ENCODE measurements at places on chromosomes 5 and 9.
A peak's percentile ranks its signal among the peaks of the same experiment; 100 is the strongest.

DNA sequence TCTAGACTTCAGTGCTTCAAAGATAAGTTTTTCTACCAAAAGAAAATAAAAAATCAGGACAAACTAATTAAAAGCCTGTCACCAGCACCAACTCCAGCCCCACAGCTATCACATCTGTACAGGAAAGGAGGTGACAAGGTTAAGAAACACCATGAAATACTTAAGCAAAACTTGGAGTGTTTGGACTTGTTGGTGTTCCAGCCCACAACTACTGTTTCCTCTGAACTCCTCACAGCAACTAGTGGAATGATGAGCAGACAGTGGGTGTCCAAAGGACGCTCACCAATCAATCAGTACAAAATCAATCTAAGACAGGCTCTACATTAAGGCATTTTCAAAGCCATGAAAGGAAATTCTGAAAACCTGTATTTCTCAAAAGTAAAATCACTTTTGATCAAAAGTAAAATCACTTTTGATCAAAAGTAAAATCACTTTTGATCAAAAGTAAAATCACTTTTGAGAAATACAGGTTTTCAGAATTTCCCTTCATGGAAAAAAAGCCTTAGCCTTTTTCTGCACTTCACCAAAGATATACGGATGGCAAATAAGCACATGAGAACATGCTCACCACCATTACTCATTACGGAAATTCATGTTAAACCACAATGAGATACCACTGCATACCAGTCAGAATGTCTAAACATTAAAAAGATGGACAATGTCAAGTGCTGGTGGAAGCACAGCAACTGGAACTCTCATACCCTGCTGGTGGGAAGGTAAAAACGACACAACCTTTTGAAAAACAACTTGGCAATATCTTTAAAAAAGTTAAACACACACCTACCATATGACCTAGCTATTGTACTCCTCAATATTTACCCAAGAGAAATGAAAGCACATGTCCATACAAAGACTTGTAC is 79.7 kb downstream of the MED27 start:
- DNase-seq, result peak; percentile 77

GRCh38 chr5:65760504-65761275 is 38.7 kb downstream of the NLN start:
- no peak for DNase-seq

DNA sequence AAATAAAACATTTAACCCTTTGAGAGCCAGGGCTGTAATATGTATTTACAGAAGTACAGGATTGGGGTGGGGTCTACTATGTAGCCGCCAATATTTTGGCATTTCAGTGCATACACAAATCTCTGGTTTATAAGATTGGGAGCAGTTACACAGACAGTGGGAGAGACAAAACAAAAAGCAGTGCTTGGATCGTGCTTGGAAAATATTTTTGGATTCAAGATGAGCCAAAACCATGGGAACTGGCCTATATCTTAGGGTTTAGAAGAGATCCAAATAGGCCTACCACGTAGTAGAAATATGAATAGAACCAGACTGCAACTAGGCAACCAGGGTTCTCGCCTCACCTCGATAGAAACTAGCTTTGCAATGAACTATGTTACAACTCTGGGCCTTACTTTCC is 169.6 kb downstream of the SLC12A2 start:
- no peak for DNase-seq

GRCh38 chr9:128096616-128097536 is 28.8 kb downstream of the SLC25A25 start:
- no peak for DNase-seq

GRCh38 chr5:173001229-173001841 is 17.8 kb downstream of the ATP6V0E1 start:
- DNase-seq, result no peak

DNA sequence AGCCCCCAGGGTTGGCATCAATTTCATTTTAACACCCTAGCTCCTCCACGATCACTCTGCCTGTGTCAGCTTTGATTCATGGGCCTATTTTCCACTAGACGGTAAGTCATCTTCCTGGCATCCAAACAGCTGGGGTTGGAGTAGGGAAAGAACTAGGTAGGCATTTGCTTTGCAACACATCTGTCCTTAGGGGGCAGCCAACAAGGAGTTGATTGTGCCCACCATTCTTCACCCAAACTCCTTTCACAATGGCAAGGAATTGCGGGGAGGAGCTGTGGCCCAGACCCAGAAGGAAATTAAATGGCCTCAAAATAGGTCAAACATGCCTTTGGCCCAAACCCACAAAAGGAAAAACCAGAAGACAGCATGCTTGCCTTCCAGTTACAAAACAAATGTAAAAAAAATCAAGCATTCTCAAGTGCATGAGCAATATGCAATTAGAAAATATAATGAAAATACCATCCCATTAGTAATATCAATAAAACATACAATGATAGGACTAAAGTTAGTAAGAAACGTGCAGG is 71.8 kb downstream of the NRG2 start:
- no peak for DNase-seq

DNA sequence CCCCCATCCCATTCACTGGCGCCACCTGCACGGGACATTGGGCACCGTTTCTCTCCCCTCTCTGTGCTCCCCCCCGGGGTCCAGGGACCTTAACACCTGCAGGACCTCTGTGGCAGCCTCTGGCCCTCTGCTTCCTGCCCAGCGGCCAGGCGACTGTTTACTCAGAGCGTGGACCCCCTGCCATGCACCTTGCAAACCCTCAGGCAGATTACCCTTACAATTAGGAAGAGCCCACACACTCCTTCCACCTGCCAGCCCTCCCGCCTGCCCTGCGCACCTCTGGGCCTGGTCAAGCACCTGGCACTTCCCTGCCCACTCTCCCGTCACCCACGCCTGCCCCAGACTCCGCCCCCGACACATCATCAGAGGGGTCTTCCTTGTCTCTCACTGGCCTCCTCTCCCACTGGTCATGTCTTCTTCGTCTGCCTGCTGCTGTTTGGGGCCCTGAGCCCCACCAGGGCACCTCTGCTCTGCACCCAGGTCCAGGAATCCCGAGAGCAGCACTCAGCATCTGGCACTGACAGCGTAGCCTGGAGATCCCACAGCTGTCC is 281.3 kb upstream of the IRX4 start:
- no peak for DNase-seq

GRCh38 chr5:133990396-133990795 is 14.4 kb downstream of the VDAC1 start:
- DNase-seq, result no peak

- no peak for DNase-seq
These were observed 49.0 kb upstream of the LRRC14B start for GRCh38 chr5:142246-142810.

DNA sequence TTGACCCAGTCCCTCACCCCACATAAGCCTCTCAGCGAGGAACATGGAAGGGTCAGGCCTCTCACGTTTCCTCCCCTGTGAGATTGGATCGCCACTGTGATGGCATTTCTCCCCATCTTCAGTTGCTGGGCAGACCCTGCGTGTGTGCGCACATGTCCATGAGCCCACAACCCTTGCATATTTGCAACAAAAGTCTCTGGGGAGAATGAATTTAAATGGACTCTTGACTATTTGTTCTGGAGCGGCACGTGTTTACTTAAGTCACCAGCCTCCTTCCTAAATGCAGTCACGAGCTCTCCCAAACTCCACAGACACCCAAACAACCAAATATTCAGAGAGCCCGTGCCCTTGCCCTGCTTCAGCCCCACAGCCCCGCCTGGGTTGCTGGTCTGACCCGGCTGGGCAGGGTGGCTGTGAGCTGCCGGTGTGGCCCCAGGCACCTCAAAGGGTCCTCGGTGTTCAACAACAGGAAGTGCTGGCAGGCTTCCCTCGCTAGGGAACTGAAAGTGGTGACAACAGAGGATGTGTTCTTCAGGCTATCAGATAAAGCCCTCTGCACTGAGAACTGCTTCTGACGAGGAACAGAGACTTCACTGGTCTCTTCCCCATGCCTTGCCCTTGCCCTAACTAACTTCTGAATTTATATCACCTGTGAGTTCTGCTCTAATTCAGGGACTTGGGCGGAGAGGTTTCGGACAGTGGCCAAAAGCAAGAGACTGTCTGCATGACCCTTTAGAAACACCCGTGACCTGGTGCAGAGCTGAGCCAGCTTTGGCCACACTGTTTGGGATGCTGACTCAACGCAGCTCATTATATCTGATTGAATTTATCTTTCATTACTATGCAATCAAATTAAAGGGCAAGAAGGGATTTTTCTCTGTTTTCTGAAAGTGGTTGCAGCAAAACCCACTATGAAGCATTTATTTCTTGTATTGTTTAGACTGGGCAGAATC is 19.2 kb upstream of the CD180 start:
- no peak for DNase-seq

DNA sequence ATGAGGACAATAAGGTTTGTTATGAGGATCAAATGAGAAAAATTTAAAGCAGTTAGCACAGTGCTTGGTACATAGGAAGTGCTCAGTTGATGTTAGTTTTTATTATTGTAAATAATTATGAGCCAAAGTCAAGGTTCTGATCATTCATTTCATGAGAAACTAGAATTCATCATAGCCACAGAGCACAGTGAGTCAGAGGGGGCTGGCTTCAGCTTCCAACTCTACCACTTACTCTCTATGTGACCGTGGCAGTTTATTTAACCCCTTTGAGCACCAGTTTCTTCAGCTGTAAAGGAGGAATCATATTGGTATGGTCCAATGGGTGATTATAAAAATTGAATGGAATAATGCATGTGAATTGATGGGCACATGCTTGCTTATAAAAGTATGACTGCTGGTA is 39.4 kb downstream of the KLHL3 start:
- no peak for DNase-seq

DNA sequence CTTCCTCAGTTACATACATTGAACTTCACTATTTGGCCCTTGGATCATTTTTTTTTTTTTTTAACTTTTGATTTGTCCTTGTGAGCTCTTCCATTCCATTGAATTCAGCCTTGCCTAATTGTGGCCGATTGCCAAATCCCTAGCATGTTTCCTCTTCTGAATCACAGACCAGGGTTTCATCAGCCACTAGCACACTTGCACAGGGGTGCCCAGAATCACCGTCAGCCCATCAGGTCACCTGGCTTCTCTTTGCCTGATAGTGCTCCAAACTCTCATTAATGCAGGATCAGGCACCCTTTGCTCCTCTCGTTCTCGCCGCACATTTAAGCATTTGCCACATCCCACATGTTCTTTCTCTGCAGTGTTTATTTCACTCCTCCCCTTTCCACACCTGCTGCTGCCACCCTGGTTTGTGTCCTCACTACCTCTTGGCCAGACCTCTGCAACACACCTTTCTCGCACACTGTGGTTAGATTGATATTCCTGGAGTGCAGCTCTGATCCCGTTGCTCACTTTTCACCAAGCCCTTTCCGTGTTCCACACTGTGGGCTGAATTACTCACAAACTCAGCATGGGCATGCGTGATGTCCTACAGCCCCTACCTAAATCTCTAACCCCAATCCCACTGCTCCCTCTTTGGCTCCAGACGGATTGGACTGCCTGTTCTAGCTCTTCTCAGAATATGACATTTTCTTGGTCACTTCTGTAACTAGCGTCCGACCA is 9.8 kb downstream of the PIK3R1 start:
- DNase-seq, result peak; percentile 92

DNA sequence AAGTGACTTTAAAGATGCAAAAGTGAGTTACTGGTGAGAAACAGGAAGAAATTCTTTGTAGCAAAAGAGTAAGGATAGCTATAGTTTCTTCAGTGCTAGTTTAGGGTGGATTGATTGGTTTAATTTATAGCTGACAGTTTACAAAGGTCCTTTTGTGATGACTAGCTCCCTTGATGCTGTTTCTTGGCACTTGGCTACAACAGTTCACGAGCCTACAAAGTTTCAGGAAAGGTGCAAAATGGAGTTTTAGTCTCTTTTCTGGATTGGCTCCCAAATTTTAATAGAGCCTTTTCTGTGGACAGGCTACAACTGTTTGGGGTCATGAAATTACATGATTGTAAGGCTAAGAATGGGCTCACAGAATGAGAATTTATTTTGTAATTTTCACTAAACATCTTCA is 40.9 kb upstream of the BNIP1 start:
- DNase-seq, result no peak

DNA sequence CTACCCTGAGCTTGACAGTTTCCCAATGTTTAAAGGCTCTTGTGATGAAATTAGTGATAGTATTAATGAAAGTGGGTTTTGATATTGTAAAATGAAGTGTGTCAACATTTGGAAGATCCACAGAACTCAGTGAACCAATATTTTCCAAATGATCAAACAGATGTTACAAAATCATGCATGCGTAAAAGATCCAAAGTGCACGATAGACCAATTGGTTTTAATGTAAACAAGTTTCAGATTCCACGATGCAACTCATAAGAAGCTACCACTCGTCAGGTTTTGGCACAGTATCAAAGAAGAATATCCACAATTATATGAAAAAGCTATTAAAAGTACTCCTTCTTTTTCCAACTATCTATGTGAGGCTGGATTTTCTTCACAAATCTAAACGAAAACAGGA is 82.3 kb downstream of the SLC38A9 start:
- DNase-seq, result no peak

GRCh38 chr9:132903574-132904492 is 25.1 kb downstream of the SPACA9 start:
- DNase-seq, result no peak

- no peak for DNase-seq
These were observed 84.4 kb upstream of the SPIN1 start for GRCh38 chr9:88303721-88304451.

DNA sequence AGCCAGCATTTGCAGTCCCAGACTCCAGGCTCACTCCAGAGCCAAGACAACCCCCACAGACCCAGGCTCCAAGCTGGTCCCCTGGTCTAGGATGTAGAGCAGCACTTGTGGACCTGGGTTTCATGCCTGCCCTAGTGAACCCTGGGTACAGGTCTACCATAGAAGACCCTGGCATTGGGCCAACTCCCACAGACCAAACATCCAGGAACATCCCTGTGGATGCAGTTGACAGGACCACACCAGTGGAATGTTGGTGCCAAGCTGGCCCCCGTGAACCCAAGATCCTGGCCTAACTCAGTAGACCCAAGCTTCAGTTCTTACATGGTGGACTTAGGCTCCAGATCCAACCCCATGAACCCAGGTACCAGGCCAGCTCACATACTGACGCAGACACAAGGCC is 250.6 kb downstream of the KDM4C start:
- DNase-seq, result no peak

DNA sequence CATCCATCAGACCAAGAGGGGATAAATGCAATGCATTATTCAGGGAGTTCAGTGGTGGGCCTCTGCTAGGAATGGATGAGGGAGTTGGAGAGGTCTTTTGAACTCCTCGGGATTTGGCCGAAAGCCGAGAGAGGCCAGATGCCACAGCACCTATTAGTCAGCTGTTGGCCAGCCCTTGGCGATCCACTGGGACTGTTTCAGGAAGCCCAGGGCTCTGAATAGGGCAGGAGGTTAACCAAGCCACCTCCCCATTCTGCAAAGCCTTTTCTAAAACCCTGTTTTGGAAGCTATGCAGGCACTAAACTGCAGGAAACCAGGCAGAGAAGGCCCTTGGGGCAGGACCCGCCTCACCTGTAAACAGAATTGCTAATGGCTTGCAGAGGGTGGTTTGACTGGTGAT is 37.8 kb downstream of the ASTN2 start:
- no peak for DNase-seq

Data from foreskin keratinocyte (primary cell).